ENCODE measurements at places on chromosomes 4 and X. TPM values are rescaled to one million over a fixed set of nuclear protein-coding genes. Genes with fewer than 3 reads are reported as not detected.

Gene SPANXD
- polyA plus RNA-seq = 13.1 TPM

Gene G6PD
- polyA plus RNA-seq = 70.1 TPM

Gene MND1
- polyA plus RNA-seq = 2.4 TPM

Gene MSX1
- polyA plus RNA-seq = 1.5 TPM

Gene FSTL5
- polyA plus RNA-seq = 0.10 TPM

Gene MAPK10
- polyA plus RNA-seq = 13.0 TPM

Gene ZCCHC12
- polyA plus RNA-seq = 0.31 TPM

Gene CSN1S1
- not detected for polyA plus RNA-seq

Gene TENM3
- 10.4 TPM for polyA plus RNA-seq

Gene SERTM2
- polyA plus RNA-seq = 0.12 TPM

Gene TMEM255A
- polyA plus RNA-seq = 0.03 TPM

Gene LRRC66
- polyA plus RNA-seq = 0.08 TPM

Gene TCEAL6
- not detected for polyA plus RNA-seq

Gene CT47B1
- not detected for polyA plus RNA-seq

Gene CYTL1
- polyA plus RNA-seq = 3.0 TPM

Gene TNMD
- not detected for polyA plus RNA-seq

Gene F8A2
- polyA plus RNA-seq = not detected

Data from SK-N-SH (cell line).